ENCODE measurements at places on chromosomes 3 and 15.

GRCh38 chr3:11671648-11672100 lies 28.0 kb upstream of the VGLL4 start:
- DNase-seq: no peak

DNA sequence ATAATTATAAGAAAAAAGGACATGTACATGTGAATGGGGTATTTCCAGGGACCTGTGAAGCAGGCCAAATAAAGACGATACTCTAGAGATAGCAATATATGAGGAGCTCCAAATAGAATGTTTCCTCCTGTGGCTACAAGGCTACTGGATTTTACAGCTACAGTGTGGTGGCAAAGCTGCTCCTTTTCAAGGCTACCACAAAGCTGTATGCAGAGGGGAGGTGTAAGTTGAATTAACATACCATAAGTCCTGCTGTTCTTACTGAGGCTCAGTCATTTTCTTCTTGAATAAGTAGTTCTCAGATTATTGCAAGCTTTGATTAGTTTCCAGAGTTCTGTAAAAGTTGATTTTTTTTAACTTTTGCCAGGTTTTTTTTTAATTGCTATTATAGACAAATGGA lies 1184.6 kb upstream of the EPHA6 start:
- no peak for DNase-seq

DNA sequence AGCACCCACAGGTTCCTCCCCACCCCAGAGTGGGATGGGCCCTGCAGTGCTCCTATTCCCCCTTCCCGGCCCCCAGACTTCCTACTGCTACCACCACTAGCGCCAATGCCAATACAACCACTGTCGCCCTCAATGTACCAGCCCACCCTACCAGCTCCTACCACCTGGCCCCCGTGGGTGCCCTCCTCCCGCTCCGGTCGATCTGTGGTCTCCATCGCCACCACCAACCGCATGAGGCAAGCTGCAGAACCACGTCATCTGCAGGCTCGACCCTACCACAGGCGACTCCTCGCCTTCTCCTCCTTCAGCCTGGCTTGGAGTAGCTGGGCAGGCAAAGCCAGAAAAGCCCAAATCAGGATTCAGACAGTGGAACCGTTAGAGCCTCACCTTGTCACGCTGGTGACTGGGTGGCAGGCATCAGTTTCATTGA lies 179.3 kb downstream of the POTEB3 start:
- DNase-seq: no peak

DNA sequence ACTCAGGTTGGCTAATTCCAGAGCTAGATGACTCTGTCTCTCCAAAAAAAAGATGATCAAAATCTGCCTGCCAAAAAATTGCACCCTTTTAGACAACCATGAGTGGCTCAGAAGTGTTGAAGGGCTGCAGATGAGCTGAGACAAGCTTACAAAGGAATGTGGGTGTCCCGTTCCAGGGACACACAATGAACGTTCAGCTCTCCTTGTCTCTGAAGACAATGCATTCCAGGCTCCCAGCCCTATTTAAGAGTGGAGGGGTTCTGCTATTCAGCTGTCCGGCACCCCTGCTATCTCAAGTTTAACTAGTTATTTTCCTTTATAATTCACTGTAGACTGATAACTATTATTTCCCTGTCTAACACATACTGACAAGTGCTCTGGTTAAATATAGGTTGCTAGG lies 355.1 kb upstream of the WNT5A start:
- no peak for DNase-seq

DNA sequence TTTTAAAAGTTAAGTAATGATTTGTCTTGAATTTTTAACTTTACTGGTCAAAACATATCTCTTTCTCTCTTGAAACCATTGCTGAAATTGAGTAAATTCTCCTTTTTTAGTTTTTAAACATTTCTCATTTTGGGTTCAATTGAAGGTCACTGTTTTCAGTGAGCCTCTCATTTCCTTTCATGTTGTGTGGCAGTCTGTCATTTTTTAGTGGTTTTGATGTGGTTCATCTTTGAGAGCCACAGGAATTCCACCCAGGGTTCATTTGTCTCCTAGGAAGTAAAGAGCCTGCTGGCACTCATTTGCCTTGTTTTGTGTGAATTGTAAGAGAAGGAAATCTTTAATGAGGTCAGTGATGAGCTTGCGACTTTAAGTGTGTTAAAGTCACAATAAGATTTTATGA lies 10.4 kb downstream of the CLDN11 start:
- no peak for DNase-seq

GRCh38 chr3:159982442-159982974 lies 6.1 kb upstream of the IL12A start:
- DNase-seq: no peak

DNA sequence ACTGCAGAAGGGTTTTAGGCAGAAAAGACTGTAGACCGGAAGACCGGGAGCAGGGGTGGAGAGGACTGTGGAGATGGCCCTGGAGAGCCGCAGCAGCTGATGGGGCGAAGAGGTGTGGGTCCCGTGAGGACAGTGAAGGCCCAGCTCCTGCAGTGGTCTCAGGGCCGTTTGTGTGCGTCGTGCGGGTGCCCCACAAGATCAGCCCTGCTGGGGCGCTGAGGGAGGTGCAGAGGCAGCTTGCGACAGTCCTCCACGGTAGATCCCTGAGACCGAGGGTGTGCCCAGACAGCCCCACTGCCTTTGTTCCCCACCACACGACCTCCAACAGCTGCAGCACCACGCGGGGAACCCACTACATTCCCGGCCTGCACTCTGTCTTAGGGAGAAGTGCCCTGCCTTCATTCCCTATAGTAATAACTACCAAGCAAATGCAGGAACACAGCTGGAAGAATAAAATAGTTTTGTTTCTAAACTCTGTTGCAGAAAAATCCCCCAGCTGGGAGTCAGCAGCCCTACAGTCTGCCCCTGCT lies 19.0 kb upstream of the CRABP1 start:
- no peak for DNase-seq

DNA sequence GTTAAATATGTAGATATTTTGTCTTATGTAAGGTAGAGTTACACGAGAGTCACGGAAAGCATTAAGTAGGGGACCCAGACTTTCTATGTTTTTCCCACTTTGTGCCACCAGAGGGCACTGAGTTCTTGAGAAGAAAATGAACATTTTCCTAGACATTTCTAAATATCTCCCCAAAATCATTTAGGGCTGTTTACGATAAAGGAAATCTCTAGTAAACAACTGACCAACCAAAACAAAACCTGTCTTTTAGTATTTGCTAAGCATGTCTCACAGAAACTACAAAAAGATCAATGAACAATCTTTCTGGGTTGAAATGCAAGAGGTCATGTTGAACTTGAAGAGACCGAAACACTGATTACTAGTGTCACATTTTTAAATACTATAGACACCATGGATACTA lies 16.1 kb downstream of the POU1F1 start:
- DNase-seq: no peak

DNA sequence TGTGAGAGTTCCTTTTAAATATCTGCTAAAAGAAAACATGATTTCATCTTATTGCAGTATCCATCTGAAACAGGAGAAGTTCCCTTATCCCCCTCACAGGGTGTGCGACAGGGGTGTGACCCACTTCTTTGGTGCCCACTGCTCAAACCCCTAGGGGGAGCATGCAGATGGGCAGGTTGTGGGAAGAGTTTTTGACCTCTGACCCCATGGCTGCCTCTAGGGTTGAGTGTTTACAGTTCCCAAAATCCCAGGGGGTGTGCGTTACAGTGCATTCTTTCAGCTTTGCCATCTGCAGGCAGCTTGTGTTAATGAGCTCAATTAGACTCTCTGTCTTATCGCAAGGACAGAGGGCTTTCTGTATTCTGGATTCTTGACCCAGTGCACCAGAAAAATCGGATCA lies 443.2 kb upstream of the FRG2C start:
- DNase-seq: no peak

DNA sequence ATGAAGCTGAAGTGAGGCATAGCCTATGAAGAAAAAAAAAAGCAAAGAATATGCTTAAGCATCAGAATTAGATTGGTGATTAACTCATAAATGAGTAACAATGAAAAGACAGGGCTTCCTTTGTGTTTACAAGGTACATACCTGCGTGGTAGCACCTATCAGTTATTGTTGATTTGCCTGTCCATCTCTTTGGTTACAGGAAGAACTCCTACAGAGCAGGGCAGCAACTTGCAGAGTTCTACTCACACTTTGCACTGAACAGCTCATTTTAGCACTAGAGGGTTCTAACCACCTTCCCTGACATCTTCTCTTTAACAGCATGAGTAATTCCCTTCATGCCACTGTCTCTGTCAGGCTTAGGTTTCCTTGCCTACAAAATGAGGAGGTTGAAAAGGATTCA lies 166.0 kb downstream of the DPH6 start:
- no peak for DNase-seq

DNA sequence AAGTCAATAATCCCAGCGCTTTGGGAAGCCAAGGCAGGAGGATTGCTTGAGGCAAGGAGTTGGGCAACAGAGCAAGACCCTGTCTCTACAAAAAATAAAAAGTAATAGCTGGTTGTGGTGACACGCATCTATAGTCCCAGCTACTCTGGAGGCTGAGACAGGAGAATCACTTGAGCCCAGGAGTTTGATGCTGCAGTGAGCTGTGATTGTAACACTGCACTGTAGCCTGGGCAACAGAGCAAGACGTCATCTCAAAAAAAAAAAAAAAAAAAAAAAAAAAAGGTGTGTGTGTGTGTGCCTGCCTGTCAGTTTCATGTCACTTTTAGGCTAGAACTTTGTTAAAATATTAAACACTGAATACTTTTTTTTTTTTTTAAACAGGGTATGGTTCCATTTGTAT lies 28.4 kb downstream of the DNAJC19 start:
- DNase-seq: no peak

- DNase-seq: no peak
Measured at GRCh38 chr15:85477730-85478129, 97.3 kb downstream of the AKAP13 start.

DNA sequence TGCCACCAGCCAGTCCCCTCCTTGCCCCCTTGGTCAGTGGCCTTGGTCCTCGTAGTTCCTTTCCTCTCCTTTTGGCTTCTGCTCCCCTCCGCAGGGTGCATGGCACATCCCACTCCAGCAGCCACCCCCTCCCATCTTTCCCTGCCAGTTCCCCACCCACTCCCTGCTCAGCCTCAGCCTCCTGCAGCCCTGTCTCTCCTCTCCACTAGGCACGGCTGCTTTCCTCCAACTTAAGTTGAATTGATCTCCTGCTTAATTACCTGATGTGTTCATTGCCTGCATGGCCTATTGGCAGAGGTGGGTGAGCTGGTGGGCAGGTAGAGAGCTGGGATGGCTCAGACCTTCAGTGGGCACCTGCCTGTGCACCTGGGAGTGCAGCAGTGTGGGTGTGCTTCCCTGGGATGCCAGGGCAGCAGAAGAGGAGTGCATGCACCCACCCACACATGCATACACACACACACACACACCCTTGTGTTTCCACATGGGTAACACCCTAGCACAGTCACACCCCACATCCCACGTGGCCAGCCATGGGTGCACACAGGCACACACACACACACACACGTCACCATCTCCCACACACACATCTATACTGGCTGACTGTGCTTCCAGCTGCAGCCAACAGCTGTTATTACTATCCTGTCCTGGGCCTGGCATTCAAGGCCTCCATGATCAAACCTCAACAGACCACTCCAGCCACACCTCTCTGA lies 30.9 kb downstream of the C3orf18 start:
- no peak for DNase-seq

- no peak for DNase-seq
Measured at GRCh38 chr3:166123088-166123487, 285.9 kb upstream of the BCHE start.

DNA sequence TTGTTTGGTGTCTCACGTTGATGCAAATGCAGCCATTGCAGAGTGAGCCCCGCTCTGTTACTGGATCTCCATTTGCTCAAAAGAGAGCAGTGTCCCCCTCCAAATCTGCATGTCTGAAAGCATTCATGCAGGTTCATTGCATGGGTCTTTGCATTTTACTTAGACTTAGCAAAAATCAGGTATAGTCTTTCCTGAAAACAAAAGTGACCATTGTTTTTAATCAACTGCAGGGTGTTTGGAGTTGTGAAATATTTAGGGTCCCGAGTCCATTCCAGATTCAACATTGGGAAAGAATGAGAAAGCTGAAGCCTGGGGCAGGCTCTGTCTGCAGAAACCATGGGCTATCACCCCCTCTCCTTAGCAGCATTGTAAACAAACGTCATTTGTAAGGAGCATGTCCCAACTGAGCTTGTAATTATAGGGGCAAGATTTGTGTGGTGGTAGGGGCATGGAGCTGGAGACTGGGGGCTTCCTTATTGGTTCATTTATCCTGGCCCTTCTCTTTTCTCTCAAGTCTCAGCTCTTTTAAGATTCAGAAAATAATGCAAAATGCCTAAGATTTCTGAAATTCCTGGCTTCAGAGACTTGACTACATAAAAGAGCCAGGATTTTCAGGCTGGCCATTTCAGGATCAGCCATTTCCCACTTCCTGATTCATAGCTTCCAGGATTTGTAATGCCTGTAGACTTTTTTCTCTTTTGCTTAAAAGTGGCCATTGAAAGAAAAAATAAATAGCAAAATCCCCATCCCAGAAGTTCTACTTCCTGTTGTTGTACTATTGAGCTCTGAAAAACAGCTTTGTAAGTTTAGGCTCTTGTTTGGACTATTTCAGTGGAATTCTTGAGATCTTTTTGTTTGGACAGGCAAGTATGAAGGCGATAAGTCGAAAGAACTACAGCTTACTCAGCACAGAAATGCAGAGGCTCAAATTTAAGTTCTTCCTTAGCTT lies 23.0 kb downstream of the IGF1R start:
- DNase-seq: no peak

GRCh38 chr15:40008061-40008765 lies 30.8 kb downstream of the SRP14 start:
- no peak for DNase-seq

GRCh38 chr15:63405159-63405558 lies 23.5 kb upstream of the CA12 start:
- DNase-seq: no peak

- no peak for DNase-seq
Measured at GRCh38 chr15:52382647-52383046, 87.0 kb upstream of the MYO5C start.

DNA sequence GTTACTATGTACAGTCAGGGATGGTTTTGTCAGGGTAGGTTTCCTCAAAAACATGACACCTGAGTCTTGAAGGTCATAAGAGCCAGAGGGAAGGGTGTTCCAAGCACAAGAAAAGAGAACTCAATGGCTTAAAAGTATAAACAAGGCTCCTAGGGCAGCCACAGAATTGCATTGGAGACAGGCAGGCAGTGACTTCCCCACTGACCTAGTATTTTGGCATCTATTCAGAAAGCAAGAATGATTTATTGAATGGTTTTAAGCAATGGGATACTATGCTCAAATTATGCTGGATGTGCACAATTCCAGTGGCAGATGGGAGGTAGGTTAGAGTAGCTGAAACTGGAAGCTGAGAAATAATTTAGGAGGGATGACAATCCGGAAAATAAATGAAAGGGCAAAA lies 54.0 kb downstream of the TSC22D2 start:
- no peak for DNase-seq

DNA sequence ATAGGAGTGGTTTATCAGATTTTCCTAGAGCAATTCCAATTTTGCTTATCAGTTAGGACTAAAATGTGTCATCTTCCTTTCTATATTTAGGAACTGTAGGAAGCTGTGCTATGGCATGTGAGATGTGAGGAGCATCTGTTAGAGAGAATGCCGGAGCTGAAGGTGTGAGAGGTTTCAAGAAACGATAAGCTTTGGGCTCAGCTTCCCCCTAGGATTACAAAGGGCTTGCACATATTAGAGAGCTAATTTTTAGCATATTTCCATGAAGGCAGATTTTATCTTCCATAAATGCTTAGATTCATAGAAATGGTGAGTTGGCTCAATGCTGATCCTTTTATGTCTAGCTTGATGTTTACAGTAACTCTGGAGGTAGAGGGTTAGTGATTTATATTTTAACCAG lies 120.2 kb downstream of the CNTN4 start:
- DNase-seq: no peak

- DNase-seq: no peak
Measured at GRCh38 chr3:99503350-99503749, 135.0 kb upstream of the COL8A1 start.

All from cortex of kidney (tissue), 1 donor.